Stimulated activated CD4-positive, alpha-beta T cell treated with anti-CD3 and anti-CD28 coated beads, TNF-alpha, amount 100 ng/mL, for 48 hours (primary cell): ENCODE measurements at places on chromosomes 7 and 10.

GRCh38 chr7:89966067-89966664 is 188.1 kb upstream of the STEAP1 start:
- DNase-seq, result no peak

- no peak for DNase-seq
Observed at GRCh38 chr7:142329062-142329790, 71.4 kb upstream of the PRSS58 start.

DNA sequence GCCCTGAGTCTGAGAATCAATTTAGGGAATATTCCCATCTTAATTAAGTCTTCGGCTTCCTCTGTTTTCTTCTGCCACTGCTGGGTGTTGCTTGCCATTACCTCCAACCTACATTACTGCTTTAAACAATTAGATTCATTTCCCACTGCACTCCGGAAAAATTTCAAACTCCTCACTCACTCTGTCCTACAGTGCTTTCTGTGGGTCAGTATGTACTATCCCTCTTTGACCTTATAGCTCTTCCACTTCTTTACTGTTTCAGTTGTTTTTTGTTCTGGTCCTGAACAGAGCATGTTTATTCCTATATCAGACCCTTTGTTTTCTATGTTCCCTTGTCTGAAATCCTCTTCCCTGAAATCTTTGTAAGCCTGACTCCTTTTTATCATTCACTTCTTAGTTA is 160.6 kb downstream of the MAGI2 start:
- DNase-seq, result no peak

DNA sequence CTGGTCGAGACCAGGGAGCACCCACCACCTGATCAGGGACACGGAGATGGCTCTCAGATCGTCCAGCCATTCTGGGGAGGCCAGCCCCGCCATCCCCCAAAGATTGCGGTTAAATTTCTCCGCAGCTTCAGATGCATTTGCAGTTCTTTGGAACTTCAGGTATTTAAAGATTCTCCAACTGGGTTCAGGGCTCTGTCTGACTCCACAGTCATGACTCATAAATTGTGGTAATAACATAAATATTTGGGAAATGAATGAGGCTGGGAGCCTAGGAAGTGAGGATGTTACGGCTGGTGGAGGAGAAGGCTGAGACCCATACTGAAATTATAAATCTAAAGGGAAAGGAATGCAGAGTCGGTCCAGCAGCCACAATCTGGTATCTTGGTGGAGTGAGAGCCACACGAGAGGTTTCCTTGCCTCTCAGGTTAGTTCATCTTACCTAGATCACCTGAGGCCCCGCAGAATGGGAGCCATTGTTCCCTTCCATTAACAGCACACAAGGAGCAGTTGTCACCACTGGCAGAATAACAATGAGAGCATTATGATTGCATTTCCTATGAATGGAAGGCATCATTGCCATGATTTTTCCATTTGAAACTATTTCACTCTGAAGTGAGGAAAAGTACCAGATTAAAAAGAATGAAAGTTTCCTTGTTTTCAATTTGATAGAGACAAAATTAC is 26.7 kb upstream of the DNAJB6 start:
- no peak for DNase-seq
